ENCODE measurements at places on chromosomes 16 and 17. TPM values are rescaled to one million over a fixed set of nuclear protein-coding genes. Genes with fewer than 3 reads are reported as not detected.

The FOXN1 gene
- total RNA-seq: not detected

The MPP2 gene
- 2.0 TPM for total RNA-seq

The CCDC92B gene
- not detected for total RNA-seq

The CORO6 gene
- 21.3 TPM for total RNA-seq

The GRIN2C gene
- total RNA-seq: not detected

The CA10 gene
- not detected for total RNA-seq

The TMEM114 gene
- not detected for total RNA-seq

The FSCN2 gene
- total RNA-seq: 0.46 TPM

The TEX14 gene
- 0.14 TPM for total RNA-seq

The DBNDD1 gene
- 0.94 TPM for total RNA-seq

The TP53TG3B gene
- not detected for total RNA-seq

The KRTAP4-16 gene
- not detected for total RNA-seq

The CXCL16 gene
- total RNA-seq: 3.4 TPM

The SLC5A11 gene
- not detected for total RNA-seq

The CACNG3 gene
- total RNA-seq: not detected

The TAC4 gene
- not detected for total RNA-seq

The SLC5A2 gene
- 0.21 TPM for total RNA-seq

The ABCA9 gene
- not detected for total RNA-seq

The LGALS9C gene
- total RNA-seq: 0.19 TPM

The KRTAP1-5 gene
- not detected for total RNA-seq

The MAPT gene
- total RNA-seq: 1.8 TPM

The TMIGD1 gene
- not detected for total RNA-seq

The CCL7 gene
- not detected for total RNA-seq

The DNAI2 gene
- 1.6 TPM for total RNA-seq

The TOX3 gene
- not detected for total RNA-seq

The SPNS3 gene
- 6.7 TPM for total RNA-seq

The OR1F1 gene
- total RNA-seq: not detected

The CES5A gene
- not detected for total RNA-seq

The OR3A3 gene
- total RNA-seq: not detected

The CSH1 gene
- total RNA-seq: not detected

The TBC1D3I gene
- total RNA-seq: not detected

All from activated CD4-positive, alpha-beta memory T cell treated with anti-CD3 and anti-CD28 coated beads for 36 hours (primary cell).